Stimulated activated CD8-positive, alpha-beta memory T cell treated with anti-CD3 and anti-CD28 coated beads, Interleukin-15, amount 100 ng/mL, for 48 hours (primary cell): ENCODE measurements at places on chromosomes 6 and 20.

DNA sequence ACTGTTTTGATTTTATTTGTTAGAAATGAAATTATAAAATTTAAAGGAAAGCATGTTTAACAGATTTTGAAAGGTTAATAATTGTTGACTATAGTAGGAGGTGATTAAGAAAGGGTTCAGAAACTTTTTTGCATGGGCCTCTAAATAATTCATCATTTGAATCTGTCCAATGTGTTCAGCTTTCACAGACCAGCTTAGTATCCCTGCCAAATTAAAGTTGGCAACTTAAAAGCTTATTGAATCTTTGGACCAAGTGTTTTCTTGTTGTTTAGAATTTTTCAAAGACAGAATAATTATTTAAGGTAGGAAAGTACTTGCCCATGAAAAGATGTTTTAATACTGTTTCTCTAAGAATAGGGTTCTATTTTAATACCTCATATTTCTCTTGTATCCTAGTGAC, 466.0 kb downstream of the GJA1 start:
- no peak for DNase-seq

DNA sequence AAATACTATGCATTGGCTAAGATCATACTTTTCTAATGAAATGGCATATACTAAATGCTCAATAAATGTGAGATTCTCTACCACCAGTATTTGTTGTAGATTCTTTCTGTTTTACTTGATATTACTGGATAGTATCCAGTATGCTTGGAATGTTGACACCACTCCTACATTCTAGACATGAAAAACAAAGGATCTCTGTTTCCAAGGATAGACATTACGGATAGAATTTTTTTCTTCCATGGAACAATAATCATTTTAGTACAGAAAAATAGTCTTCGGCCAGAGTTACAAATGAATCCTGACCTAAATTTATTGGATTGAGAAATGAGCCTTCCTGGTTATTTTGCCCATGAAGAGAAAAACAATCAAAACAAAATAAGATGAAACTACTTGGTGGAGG, 258.2 kb upstream of the NT5E start:
- DNase-seq, result no peak

- no peak for DNase-seq
These were observed 179.9 kb upstream of the DTNBP1 start for GRCh38 chr6:15842727-15843117.

- no peak for DNase-seq
These were observed 3.3 kb upstream of the STMND1 start for GRCh38 chr6:17098538-17098937.

DNA sequence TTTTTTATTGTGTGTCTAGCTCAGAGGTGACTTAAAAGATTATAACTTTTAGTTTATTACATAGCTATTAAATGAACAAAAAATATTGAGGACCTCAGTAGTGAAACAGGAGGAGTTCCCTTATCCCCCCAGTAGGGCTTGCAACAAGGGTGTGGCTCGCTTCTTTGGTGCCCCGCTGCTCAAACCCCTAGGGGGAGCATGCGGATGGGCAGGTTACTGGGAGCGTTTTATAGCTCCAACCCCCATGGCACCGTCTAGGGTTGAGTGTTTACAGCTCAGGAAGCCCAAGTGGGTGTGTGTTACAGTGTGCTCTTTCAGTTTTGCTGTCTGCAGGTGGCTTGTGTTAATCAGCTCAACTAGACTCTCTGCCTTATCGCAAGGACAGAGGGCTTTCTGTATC, 1513.7 kb downstream of the GRIK2 start:
- no peak for DNase-seq

GRCh38 chr20:53930651-53931504, 139.5 kb downstream of the BCAS1 start:
- no peak for DNase-seq

GRCh38 chr6:119174879-119175817, 96.7 kb upstream of the FAM184A start:
- no peak for DNase-seq

DNA sequence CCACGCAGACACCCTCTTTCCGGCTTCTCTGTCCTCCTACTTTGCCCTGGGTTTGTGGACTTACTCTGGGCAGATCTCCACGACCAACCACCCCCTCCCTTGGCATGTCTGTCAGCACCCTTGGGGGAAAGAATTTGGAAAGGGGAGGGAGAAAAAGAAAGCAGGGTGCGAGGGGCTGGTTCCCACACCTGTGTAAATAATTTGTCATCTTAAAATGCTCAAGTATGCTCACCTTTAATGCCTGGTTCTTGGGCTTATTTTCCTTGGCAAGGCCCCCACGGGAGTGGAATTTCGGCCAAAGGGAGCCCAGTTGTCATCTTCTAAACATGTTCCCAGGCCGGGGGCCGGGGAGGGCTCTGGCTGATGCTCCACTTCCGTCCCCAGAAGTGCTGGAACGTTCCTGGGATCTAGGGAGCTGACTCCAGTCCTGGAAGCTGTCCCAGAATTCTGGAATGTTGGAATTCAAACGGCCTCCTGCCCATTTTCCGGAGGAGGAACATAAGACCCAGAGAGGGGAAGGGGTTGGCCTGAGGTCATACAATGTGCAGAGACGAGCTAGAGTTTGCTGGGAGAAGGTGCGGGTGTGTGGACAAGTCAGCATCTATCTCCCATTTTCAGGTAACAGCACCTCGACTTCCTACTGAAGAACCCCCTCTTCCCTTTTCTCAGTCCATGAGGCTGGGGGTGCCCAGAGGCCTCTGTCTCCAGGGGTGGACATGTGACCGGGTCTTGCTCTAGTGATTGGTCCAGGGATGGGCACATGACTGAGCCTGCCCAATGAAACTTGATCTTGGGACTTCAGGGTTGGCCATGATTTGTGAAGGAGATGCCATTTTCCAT, 122.3 kb downstream of the CEBPB start:
- no peak for DNase-seq

GRCh38 chr6:150661216-150662007, 61.7 kb downstream of the PLEKHG1 start:
- no peak for DNase-seq

GRCh38 chr20:25196786-25197120, 1.2 kb downstream of the ENTPD6 start:
- DNase-seq, result no peak

- DNase-seq, result no peak
These were observed 522.9 kb downstream of the CDH26 start for GRCh38 chr20:60480950-60481742.

GRCh38 chr20:12702312-12702711, 306.5 kb upstream of the SPTLC3 start:
- no peak for DNase-seq

DNA sequence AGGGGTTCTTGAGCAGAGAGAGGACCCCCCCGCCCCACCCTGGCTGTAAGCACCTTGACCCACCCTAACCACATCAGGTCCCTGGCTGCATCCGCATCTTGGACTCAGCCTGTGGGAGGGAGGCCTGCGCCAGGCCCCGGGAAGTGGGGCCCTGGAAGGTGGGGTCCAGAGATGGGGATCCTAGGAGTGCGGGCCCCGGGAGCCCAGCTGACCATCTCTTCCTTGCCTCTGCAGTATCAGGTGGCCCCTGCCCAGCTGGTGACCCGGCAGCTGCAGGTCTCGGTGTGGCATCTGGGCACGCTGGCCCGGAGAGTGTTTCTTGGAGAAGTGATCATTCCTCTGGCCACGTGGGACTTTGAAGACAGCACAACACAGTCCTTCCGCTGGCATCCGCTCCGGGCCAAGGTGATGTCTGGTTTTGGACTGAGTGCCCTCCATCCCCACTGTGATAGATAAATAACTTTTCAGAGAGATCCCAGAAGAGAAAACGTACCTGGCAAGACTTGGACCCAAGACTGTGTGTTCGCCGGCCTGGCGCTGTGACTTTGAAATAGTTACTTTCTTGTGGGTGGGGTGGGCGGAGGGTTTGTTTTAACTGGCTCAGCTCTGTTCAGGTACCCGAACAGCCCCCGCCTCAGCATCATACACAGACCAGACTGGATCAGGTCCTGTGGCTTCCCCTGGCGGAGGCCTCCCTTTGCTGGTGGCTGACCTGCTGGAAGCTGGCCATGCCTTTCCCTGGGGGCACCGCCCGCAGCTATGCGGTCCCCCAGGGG, 62.0 kb downstream of the EZR start:
- DNase-seq, result no peak

DNA sequence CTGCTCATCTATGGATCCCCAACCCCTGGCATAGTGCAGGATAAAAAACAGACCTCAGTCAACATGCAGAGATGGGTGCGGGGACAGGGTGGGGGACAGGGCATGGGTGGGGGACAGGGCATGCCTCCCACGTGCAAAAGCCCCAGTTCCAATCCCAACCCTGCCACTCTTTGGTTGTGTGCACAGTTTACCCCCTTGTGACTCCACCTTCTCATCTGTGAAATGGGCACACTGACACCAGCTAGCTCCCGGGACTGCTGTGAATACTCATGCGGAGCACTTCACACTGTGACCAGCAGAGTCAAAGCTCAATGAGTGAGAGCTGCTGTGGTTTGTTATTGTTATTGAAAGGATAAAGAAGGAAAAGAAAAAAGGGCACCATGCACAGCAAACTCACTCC, 69.3 kb downstream of the NFATC2 start:
- no peak for DNase-seq

- no peak for DNase-seq
These were observed 113.8 kb upstream of the RAB32 start for GRCh38 chr6:146429831-146430230.

DNA sequence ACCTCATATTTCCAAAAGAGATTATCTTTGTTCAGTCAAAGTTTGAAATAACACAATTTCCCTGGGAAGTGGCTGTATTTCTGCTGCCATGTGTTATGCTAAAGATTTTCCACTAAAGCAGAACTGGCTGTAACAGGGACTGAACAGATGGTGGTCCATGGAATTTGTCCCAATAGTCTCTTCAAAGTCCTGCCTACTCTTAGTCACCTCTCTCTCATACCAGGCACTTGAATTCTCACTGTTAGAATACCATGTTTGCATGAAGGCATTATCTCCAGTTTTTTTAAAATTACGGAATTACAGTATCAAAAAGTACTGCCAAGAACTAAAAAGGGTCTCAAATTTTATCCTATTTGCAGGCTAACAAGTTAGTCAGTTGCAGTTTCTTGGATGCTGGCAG, 105.0 kb upstream of the HDDC2 start:
- DNase-seq, result no peak

DNA sequence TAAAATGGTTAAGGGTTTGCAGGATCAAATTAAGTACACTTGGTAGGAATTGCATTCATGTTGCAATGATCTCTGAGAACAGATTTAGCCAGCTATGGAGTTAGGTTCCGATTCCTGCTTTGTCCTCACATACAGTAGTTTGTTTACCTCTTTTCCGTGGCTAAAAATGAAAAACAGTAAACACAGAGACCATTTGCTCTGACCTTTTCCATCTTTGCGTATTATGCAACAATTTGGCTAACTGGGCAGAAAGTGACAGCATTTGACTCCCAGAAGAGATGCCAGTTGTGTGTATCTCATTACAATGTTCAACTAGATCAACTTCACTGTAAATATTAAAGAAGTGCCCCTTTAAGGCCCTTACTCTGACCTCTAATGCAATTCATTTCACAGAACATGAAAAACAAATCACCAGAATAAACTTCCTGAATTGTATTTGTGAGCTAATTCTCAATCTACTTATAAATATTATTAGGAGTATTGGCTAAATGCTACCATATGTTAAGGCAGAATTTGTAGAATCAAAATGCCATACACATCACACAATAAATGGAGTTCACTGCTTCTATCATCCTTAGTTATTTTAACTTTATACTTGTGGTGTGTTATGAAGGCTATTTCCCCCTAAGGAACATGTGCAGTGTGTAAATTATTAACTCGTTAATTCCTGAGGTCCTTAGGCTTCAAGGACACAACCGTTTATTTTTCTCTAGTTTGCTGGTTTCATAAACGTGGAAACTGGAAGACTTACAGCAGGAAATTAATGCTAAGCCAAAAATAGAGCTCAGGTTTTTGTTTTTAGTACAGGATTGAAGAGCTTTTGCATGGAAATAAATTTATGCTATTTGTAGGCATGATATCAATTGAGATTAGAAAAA, 380.7 kb upstream of the CITED2 start:
- DNase-seq, result no peak

DNA sequence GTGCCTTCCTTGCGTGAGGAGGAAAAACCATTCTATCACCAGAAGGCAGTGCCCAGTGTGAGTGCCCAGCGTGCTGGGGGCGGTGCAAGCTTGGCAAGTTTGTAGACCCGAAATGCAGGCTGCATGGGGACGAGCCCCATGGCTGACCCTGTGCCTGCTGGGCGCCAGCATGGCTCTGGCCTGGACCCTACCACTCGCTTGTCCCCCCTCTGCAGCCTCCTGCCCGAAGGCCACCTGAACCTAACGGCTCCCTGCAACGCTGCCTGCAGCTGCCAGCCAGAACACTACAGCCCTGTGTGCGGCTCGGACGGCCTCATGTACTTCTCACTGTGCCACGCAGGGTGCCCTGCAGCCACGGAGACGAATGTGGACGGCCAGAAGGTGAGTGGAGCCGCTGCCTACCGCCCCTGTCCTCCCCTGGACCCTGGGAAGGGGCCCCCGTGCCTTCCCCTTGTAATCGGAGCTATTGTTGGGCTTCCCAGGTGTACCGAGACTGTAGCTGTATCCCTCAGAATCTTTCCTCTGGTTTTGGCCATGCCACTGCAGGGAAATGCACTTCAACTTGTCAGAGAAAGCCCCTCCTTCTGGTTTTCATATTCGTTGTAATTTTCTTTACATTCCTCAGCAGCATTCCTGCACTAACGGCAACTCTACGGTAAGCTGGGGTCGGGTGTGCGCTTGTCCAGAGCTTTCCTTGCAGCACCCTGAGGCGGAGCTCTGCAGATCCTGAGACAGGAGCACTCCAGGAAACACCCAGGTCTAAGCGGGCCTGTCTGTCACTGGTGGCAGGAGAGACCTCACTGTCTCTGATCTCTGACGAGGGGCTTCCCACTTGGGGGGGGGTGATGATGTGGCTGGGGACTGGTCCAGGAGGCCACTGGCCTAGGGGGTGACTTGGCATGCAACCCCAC, 25.5 kb downstream of the SLCO4A1 start:
- no peak for DNase-seq

- DNase-seq, result no peak
These were observed 109.7 kb upstream of the NRSN1 start for GRCh38 chr6:24016286-24016685.

DNA sequence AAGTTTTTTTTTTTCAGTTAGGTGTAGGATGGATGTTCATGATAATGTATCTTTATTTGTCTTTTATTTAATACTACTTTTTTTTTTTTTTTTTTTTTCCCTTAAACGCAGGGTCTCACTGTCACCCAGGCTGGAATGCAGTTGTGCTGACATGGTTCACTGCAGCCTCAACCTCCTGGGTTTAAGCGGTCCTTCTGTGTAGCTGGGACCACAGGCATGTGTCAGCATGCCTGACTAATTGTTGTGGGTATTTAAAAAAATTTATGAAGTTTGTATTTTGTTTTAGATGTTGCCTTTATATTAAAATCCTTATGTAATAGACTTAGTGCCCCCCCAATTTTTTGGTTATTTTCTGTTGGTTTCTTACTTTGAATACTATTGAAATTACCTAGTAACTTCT, 42.6 kb downstream of the NCOA3 start:
- DNase-seq, result no peak

DNA sequence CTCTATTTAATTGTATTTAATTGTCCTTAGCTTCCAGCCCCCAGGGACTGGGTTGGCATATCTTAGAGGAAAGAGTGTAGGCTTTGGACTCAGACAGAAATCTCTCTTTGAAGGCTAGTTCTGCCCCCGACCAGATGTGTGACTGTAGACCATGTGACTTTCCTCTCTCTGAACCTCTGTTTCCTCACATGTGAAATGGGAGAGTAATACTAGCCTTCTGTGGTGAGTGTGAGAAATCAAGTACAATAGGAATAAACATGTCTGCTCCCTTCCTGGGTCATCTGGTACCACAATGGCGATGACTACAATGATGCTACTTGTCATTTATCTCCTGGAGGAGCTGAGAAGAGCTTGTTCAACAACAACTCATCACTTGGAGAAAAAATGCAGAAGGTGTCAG, 179.9 kb downstream of the LRFN2 start:
- no peak for DNase-seq
